ENCODE measurements at places on chromosomes 7 and 10.

DNA sequence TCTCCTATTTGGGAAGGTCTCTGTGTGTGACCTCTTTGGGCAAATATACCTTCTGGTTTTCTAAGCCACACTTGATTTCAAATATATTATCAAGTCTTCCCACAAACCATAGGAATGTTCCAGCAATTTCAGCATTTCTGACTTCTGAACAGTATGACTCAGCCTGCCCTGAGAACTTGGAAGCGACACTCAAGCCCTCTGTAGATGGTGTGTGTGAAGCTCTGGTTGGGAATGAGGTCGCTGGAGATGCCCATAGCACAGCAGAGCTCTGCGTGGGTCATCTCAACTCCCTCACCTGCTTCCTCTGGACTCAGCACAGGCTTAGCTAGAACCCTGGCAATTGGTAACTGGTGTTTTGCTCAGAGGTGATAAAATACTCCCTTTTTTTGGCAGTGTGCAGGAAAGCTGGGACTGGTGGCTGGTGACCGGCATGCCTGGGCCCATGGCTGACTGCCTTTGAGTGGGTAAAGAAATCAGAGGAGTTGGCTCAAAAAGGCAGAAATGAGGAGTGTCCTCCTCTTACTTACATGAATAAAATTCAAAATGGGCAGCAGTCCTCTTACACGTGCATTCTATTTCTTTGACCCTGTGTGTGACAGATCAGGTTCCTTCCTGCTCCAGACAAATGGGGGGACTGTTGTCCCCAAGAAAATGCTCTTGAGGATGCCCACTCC lies 87.5 kb upstream of the NRP1 start:
- peak; percentile 76 for DNase-seq

GRCh38 chr7:39609113-39609934 lies 14.0 kb upstream of the RALA start:
- peak; percentile 57 for DNase-seq

DNA sequence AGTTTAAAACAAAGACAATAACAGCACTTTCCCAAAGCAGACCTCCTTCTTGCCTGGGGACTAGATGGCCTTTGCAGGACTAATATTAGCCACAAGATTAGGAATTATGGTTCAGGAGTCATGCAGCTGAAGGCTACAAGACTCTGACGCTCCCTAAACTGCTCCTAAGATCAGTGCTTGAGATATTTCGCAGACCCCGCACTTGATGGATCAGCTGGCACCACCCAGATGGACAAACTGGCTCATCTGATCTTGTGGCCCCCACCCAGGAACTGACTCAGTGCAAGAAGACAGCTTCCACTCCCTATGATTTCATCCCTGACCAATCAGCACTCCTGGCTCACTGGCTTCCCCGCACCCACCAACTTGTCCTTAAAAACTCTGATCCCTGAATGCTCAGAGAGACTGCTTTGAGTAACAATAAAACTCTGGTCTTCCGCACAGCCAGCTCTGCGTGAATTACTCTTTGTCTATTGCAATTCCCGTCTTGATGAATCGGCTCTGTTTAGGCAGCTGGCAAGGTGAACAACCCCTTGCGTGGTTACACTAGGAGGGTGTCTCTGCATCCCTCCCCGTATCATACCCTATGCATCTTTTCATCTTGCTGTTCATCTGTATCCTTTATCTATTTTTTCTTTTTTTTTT lies 26.9 kb upstream of the NRBF2 start:
- DNase-seq: peak; percentile 34

DNA sequence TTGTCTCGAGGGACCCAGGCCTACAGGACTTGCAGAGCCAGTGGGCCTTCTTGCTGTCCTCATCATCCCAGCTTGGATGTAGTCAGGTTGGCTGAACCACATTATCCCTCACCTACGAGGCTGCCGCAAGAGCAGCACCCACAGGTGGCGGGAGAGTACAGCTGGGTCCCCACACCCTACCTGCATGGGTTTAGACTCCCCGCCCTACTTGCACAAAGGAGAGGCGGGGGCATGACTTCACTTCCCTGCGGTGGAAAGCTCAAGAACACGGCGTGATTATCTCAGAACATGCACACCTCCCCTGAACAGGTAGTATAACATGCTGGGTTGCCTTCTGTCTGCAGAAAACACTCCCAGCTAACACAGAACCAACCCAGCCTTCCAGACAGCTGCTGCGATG lies 57.5 kb downstream of the CTBP2 start:
- DNase-seq: no peak

- no peak for DNase-seq
These were observed 348.6 kb downstream of the AUTS2 start for GRCh38 chr7:69946901-69947300.

DNA sequence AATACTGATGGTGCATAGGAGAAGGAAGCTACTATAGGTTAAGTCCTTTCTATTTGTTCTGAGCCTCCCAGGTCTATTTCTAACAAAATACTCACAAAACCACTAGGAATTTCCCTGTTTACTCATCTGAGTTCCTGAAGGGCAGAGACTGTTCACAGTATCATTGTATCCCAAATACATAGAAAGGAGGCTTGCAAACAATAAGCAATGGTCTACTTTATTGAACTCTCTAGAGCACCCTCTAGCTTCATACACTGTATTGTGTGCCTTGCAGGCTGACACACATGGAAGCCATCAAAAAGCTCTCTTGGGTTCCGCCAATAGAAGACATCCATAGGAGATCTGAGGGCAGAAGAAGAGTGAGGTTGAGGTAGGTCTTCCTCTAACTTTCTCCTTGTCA lies 826.1 kb downstream of the GRM8 start:
- DNase-seq: no peak

- no peak for DNase-seq
These were observed 9.0 kb downstream of the CUTC start for GRCh38 chr10:99740933-99741559.

DNA sequence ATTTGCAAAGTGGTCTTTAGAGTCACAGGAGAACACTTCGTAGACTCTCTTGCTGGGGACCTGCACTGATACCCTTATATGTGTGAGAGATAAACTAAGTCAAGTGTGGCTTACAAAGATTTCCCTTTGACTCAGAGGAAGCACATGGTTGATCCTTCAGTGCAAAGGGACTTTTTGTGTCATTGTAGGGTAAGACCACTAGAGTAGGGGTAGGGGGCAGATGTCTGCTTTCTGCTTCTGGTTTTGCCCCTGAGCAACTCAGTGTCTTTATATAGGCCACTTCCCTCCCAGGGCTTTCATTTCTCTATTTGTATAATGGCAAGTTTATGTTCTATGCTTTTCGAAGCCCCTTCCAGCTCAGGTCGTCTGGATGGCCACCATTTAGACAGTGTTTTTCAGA lies 281.7 kb downstream of the SORCS3 start:
- no peak for DNase-seq

DNA sequence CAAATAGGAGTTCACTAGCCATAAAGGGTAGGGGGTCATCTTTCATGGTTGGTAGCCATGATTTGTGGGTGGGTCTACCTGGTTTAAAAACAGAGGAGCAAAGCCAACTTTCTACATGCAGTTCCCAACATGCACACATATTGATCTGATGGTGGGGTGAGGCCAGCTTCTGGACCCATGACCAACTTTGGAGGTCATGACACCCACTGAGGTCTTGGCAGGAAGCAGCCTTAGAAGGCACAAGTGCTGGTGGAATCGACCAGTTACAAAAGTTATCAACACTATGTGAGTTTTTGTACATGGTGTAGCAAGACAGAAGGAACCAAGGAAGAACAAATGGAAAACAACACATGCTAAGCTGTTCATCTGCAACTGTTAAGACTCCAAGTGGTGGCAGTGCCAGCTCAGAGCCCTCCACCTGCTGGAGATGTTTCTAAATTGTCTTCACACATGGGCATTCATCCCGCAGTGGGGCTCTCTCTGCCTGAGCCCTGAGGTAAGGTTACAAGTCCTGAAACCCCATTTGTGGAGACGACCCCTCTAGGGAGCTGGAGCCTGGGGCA lies 101.1 kb upstream of the TCF7L2 start:
- DNase-seq: no peak

GRCh38 chr10:76916536-76916935 lies 721.1 kb downstream of the KCNMA1 start:
- no peak for DNase-seq

- DNase-seq: no peak
These were observed 214.0 kb upstream of the TMEM72 start for GRCh38 chr10:44697116-44697515.

DNA sequence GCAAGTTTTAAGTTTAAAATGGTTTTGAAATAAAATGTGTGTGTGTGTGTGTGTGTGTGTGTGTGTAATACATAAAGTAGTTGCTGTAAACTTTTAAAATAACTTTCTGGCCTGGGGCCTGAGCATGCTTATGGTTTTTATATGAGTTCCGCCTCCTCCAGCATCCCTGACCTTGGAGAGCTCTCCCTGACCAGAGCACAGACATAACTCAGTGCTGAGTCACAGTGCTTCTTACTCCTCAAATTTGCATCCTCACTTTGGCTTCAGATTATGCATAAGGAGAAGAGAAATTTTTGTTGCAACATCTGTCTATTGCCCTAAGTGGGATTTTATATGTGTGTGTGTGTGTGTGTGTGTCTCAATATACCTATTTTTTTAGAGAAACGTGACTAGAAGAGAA lies 200.8 kb downstream of the ELMO1 start:
- peak; percentile 12 for DNase-seq

GRCh38 chr10:84012431-84012830 lies 126.9 kb upstream of the GHITM start:
- DNase-seq: no peak

DNA sequence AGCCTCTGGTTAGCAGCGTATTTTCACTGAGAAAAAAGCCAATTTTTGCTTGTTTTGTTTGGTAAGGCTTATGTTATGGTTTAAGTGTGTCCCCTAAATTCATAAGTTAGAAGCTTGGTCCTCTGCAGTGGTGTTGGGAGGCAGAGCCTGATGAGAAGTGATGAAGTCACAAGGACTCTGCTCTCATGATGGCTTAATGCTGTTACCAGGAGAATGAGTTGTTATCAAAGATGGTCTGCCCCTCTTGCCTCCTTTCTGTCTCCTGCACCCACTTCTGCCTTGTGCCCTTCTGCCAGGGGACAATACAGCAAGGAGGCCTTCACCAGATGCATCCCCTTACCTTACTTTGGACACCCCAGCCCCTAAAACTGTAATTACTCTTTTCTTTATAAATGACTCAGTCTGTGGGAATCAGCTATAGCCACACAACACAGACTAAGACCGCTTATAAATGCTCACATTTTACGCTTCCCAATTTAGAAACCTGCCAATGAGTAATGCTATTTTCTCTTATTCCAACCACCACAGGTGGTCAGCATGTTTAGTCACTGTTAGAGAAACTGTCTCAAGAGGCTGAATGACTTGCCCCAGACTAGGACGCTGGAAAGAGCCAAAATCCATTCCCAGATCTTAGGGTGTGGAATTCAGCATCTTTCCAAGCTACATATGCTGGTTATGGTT lies 6.1 kb upstream of the PKD1L1 start:
- no peak for DNase-seq

DNA sequence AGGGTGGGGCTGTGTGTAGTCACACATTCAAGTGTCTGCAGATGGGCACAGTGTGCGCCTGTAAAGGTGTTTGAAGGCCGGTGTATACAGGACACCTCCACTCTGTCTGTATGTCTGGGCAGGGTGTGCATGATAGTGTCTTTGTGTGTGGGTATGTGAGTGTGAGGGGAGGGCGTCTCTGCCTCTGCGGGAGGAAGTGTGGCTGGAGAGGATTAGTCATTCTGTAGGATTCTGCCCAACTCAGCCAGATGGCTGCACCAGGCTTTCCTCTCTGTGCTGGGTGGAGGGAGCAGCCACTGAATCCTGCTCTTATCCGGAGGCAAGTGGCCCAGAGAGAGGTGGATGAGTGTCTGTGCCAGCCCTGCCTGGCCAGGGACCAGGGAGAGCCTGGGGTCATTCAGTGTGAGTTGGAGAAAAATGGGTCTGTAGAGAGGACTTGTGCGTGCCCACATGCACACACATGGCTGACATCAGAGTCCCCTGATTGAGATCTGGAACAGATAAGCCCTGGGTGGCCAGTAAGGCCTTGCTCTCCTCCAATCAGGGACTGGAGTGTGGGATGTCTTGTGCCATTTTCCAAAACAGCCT lies 1.7 kb downstream of the SFXN3 start:
- peak; percentile 92 for DNase-seq

DNA sequence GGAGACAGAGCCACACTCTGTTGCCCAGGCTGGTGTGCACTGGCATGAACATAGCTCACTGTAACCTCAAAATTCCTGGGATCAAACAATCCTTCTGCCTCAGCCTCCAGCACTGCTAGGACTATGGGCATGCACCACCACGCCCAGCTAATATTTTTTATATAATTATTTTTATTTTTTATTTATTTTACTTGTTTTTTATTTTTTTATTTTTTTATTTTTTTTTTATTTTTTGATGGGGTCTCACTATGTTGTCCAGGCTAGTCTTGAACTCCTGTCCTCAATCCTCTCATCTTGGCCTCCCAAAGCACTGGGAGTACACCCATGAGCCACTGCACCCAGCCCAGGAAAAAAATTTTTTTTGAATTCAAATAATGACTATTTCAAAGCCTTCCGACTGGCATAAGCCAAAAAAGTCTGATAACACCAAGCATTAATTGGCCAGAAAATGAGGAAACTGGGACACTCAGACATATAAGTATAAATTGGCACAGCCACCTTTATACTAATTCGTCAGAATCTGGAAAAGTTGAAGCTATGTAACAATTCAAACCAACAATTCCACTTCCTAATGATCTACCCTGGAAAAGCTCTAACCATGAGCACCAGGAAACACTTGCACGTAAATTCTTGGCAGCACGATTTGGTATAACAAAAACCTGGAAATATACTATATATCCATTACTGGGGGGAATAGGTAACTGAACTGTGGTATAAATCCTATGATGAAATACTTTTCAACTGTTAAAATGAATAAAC lies 6.3 kb downstream of the ZC3HAV1 start:
- no peak for DNase-seq

GRCh38 chr10:13759168-13759567 lies 172.4 kb downstream of the PRPF18 start:
- peak; percentile 12 for DNase-seq

DNA sequence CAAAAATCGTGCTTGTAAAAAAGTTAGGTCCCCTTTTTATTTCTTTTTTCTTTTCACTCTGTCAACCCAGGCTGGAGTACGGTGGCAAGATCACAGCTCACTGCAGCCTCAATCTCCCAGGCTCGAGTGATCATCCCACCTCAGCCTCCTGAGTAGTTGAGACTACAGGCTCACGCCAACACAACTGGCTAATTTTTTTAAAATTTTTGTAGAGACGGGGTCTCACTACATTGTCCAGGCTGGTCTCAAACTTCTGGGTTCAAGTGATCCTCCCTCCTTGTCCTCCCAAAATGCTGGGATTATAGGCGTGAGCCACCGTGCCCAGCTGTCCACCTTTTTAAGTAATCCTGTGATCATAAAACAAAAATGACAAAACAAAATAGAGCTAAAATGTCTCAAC lies 19.4 kb upstream of the ARHGAP12 start:
- DNase-seq: no peak

GRCh38 chr7:46393142-46393541 lies 472.1 kb upstream of the IGFBP3 start:
- no peak for DNase-seq

- DNase-seq: no peak
These were observed 16.5 kb downstream of the SLK start for GRCh38 chr10:103983367-103983911.

GRCh38 chr10:74822521-74823089 lies 3.8 kb upstream of the KAT6B start:
- DNase-seq: no peak
